ENCODE measurements at places on chromosomes 3 and 15.

GRCh38 chr3:150889106-150889505, 16.1 kb downstream of the MINDY4B start:
- DNase-seq: no peak

GRCh38 chr15:79943820-79944219, 27.2 kb downstream of the BCL2A1 start:
- DNase-seq: no peak

GRCh38 chr3:62587579-62588031, 214.3 kb upstream of the FEZF2 start:
- DNase-seq: no peak

- DNase-seq: no peak
Observed at GRCh38 chr3:137988152-137988551, 21.8 kb upstream of the CLDN18 start.

DNA sequence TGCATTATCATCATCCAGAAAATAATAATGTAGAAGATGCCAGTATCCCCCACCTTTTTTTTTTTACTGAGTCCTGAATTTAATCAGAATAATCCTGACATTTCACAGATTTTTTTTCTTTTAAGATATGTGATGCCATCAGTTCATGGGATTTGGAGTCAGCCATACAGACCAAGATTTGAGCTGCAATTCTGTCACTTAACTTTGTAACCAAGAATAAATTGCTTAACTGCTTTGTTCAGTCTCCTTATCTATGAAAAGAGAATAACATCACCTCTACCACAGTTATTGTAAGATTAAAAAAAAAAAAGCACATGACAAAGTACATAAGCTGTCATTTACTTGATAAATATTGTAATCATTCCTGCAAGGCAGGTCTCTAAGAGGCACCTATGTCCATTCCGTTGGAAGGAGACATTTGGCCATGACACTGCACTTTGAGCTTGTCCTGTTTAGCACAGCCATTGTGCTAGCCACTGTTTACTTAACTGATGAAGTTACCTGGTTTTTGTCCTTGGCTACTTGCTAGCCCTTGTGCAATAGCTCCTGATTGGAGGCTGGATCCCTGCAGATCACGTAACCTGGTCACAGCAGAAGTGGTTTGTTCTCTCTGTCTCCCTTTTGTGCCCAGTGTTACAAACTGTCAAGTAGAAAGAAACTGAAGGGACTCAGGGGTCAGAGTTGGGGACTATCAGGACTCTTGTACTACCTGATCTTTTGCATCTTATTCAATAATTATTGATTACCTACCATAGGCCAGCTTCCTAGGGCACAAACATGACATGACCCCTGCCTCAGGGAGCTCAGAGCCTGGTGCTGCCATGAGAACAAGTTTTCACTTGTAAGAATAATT, 306.0 kb downstream of the WDR72 start:
- no peak for DNase-seq

DNA sequence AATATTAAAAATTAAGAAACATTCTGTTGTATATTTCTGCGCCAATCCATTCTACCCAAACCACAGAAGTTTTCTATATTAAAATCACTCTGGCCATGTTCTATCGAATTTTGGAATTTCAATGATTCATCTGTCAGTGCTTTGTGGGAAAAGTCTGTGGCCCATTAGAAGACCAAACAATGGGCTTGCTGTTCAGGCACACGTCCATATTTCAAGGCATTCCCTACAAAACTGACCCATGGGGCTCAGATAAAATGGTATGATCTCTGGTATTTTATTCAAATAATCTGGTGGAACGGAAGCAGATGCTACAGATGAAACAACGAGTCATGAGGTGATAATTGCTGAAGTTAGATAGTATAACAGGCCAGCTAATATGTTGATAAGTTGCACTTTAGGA, 12.4 kb downstream of the NPHP3 start:
- no peak for DNase-seq

- DNase-seq: no peak
Observed at GRCh38 chr15:45943240-45943639, 308.4 kb downstream of the SQOR start.

DNA sequence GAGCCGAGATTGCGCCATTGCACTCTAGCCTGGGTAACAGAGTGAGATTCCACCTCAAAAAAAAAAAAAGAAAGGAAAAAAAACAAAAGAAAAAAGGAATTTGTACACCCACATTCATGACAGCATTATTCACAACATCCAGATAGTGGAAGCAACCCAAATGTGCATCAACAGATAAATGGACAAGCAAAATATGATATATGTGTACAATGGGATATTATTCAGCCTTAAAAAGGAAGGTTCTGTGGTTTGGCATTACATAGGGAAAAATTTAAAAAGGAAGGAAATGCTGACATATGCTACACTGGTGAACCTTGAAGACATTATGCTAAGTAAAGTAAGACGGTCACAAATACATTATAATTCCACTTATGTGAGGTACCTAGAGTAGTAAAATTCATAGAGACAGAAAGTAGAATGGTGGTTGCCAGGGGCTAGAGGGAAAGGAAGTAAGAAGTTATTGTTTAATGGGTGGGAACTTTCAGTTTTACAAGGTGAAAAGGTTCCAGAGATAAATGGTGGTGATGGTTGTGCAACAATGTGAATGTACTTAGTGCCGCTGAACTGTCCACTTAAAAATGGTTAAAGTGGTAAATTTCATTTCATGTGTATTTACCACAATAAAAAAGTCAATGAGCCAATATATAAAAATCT, 118.5 kb downstream of the MYLK start:
- no peak for DNase-seq

- no peak for DNase-seq
Observed at GRCh38 chr15:47607695-47608094, 109.6 kb upstream of the SEMA6D start.

- DNase-seq: no peak
Observed at GRCh38 chr3:111577798-111578685, 17.1 kb downstream of the ZBED2 start.

DNA sequence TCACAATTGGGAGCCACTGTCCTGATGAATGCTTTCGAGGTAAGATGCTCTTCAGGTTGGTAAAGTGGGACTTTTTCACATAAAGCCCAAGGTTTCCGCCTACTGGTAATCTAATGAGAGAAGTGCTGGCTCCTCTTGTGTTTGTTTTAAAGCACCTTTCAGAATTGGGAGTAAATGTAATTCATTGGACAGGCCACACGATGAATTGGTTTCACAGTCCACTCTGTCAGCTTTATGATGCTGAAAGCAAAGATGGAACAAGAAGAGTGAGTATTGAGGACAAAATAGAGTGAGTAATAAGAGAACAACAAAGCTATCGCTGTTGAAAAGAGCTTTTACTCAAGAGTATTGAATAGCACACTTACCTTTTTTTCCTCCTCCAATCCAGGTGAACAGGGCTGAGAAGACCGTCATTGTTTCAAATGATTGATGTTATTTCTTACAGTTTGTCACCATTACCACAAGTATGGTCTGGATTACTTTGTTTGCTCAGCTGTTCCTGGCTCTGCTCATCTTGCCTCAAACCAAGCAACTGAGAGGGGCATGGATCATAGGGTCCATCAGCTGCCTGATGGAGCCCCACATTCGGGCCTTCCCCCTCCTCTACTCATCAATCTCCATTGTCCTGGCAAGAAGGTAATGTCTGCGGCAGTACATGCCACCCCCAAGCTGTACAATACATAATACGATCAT, 136.1 kb upstream of the CNTN4 start:
- no peak for DNase-seq

DNA sequence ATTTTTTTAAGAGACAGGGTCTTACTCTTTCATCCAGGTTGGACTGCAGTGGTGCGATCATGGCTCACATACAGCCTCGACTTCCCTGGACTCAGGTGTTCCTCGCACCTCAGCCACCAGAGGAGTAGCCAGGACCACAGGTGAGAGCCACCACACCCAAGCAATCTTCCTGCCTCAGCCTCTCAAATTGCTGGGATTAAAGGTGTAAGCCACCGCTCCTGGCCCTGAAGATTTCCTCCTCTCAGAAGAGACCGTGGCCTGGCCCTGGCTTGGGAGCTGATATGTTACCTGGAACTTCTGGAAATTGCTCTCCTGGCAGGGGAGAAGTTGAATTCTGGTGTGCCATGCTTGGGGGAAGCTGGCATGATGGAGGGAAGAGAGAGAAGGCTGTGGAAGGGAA, 36.2 kb downstream of the PPCDC start:
- DNase-seq: no peak

- no peak for DNase-seq
Observed at GRCh38 chr15:60002528-60003218, 1.4 kb upstream of the FOXB1 start.

DNA sequence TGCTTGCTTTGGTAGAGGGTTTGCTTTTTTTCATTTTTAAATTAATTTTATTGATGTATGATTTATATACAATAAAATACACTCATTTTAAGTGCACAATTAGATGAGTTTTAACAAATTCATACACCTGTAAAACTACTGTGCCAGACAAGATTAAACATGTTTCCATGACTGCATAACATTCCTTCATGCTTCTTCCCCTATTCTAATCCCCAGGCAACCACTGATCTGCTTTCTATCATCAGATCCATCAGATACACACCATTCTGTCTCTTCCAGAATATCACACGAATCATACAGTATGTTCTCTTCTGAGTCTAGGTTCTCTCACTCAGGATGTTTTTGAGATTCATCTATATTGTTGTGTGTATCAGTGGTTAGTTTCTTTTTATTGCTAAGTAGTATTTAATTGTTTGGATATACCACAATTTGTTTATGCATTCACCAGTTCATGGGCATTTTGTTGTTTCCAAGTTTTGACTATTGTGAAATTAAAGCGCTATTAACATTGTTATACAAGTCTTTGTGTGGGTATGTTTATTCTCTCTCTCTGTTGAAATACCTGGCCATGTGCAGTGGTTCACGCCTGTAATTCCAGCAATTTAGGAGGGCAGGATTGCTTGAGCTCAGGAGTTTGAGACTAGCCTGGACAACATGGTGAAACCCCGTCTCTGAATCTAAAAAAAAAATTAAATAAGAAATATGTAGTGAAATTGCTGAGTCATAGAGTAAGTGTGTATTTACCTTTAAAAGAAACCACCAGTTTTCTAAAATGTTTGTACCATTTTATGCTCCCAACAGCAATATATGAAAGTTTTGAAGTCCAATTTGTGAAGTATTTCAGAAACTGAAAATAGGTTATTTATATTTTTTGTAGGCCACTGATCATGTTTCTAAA, 7.0 kb upstream of the TFG start:
- DNase-seq: no peak

DNA sequence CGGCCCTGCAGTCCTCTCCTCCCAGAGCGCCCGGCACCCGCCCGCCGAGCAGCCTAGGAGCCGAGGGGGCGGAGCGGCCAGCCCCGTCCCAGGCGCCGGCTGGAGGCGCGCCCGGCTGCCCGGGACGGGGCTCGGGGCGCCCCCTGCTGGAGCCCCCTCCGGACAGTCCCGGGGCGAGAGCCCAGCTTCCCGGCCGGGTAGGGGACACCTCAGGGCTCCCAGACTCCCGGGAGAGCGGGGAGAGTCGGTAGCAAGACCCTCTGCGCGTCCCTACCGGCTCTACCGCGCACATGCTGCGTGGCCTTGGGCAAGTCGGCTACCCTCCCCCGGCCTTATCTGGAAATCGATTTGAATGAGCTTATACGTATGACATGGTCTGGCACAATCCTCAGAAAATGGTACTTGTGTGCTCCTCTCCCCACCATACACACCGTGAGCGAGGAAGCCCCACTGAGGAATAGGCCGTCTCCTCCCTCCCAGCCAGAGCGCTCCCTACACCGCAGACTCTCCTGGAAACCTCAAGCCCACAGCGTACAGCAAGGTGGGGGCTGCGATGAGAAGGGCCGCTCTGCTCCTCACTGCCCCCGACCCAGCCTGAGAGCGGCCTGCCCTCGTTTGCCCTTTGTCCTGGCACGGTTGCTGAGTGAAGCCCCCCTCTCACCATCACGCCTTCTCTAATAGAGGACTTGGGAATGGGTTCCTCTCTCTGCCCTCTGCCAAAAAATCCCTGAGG, at the start of gene DAPK2:
Gene DAPK2, minus strand, starts transcription at position 65 of the 733 bp plus-strand sequence. CDS start 6,224 bp downstream, outside the sequence.
- DNase-seq: peak; percentile 63

DNA sequence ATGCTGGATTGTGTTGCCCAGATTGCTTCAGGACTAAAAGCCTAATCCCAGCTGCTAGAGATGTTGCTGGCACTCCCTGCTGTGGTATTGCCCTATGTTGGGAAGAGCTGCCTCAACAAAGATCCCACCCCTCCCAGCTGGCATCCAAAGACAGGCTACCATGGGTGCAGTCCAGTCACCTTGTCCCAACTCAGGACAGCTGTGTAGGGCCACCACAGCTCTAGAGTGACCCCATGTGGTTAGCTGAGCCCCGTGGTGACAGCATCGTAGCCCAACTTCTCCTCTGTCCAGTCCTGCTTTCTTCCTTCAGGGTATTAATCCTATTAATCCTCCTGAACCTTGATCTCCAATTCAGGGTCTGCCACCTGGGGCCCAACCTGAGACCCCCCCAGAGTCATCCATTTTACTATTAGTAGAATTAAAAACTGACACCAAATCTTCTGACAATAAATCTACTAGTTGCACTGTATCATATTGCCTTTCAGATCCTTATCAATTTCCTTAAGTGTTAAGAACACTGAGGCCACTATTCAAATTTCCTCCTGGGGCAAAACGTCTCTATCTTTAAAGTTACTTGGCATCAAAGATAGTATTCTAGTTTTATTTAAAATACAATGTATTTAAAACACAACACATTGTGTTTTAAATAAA, 83.5 kb downstream of the AQP9 start:
- no peak for DNase-seq

DNA sequence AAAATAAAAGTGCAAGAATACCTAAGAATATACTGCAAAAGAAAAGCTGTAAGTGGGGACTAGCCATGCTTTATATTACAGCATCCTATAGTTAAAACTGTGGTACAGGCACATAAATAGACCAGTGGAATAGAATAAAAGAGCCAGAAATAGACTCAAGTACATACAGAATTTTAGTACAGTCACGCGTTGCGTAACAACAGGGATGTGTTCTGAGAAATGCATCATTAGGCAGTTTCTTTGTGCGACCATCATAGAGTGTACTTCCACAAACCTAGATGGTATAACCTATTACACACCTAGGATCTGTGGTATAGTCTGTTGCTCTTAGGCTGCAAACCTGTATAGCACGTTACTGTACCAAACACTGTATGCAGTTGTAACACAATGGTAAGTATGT, 61.8 kb downstream of the PCCB start:
- DNase-seq: no peak

GRCh38 chr3:171781711-171782127, 28.6 kb downstream of the PLD1 start:
- DNase-seq: no peak

GRCh38 chr3:115932807-115933206, 309.5 kb downstream of the GAP43 start:
- DNase-seq: no peak

DNA sequence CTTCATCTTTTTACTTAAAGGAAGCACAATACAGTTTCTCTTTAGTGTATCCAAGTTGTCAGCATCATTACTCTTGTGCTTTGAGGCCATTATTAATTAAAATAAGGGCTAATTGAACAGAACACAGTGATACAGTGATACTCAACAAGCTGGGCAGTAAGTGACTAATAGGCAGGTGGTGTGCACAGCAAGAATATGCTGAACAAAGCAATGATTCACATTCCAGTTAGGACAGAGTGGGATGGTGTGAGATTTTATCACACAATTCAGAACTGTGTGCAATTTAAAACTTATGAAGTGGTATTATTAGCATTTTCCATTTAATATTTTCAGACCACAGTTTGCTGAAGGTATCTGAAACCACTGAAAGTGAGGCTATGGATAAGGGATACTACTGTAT, 116.9 kb downstream of the PLOD2 start:
- DNase-seq: no peak

GRCh38 chr3:142237891-142238290, 12.5 kb upstream of the GK5 start:
- DNase-seq: no peak

Data from stimulated activated CD4-positive, alpha-beta T cell treated with anti-CD3 and anti-CD28 coated beads, Interleukin-15, amount 100 ng/mL, for 1 hour (primary cell).